ENCODE measurements at places on chromosomes 5 and 9.

DNA sequence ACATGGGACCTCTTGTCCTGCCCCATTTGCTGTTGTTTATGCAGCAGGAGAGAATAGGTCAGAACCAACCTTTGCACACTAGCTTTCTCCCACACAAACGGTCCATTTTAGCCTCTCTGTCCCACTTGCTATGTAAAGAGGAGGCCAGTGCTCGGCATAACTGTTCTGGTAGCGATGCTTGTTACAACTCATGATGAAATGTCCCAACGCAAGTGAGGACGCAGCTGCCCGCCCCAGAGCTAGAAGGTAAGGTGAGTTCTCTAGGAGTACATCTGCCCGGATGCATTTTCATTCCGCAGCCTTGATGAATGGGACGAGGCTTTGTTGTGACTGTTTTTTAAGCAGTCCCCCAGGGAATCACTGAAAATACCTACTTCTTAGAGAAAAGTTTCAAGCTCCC lies 14.1 kb downstream of the S1PR3 start:
- no peak for DNase-seq

DNA sequence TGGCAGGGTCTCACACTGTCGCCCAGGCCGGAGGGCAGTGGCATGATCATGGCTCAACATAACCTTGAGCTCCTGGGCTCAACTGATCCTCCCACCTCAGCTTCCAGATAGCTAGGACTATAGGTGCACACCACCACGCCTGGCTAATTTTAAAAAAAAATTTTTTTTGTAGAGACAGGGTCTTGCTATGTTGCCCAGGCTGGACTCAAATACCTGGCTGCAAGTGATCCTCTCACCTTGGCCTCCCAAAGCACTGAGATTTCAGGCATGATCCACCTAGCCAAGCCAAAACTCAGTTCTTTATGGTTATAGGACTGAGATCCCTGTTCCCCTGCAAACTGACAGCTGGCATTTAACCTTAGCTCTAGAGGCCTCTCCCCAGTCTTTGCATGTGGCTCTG lies 5.3 kb downstream of the LMBRD2 start:
- DNase-seq = no peak

DNA sequence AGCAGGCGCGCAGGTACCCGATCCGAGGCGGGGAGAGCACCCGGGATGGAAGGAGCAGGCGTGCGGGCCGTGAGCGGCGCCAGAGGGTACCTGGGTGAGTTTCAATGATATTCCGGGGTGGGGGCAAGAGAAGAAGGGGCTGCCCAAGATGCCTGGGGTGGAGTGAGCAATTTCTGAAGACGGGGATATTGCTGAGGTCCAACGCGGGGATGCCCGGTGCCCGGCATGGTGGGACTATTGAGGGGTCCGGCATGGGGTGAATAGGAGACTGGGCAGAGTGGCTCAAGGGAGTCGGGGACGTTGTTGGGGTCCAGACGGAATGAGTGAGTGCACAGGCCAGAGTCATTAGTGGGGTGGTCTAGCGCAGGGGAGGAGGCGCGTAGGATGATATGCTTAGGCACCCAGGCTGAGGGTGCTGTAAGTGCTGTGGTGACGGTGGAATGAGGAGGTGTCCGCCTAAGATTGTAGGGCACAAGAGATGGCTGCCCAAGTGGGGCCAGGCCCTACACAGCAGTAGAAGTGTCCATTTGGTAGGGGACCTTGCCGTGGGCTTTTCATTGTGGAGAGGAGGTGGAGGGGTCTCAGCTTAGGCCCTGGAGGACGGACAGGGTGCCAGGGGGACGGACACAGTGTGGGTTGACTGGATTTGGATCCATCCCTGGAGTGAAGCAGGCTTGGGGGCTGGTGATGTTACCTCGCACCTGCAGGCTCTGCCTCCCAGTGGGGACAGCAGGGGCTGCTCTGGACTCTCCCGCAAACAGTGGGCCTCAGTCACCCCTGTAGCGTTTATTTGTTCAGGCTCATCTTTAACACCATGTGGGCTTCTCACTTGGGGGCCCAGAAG lies 719 bp downstream of the MIGA2 start:
- no peak for DNase-seq

GRCh38 chr9:76459694-76460635 lies 983 bp downstream of the GCNT1 start:
- DNase-seq = peak; percentile 63

DNA sequence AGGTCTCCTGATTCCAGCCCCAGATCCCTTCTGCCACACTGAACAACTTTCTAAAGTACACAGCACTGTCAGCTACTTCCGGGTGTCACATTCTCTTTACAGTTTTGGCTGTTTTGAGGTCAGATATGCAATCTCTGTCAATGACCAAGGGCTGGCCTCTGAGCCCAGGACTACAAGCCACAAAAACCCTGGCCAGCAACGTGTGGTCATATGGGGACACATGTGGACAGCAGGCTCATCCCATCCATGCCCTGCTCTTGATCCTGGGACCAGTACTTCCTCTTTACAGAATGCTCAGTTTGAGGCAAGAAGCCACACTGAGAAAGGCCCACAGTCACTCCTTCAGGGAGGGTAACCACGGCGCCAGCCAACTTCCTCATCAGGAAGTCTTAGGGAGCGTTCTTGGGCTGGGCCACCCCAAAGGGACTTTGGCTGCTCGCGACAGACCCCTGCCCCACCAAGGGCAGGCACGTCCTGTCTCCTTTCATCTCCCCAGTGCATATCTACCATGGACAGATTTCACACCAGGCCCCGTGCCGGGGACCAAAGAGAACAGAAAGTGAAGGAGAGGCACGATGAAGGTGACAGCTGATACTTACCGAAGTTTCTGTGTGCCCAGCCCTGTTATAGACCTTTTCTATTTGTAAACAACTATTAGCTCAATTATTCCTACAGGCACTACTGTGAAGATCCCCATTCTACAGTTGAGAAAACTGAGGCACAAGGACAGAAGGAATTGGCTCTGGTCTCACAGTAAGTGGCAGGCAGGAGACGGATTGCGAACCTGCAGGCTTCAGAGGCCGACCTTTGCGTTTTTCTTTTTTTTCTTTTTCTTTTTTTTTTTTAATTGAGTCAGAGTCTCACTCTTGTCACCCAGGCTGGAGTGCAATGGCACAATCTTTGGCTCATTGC lies 37.3 kb downstream of the STK10 start:
- DNase-seq = no peak

DNA sequence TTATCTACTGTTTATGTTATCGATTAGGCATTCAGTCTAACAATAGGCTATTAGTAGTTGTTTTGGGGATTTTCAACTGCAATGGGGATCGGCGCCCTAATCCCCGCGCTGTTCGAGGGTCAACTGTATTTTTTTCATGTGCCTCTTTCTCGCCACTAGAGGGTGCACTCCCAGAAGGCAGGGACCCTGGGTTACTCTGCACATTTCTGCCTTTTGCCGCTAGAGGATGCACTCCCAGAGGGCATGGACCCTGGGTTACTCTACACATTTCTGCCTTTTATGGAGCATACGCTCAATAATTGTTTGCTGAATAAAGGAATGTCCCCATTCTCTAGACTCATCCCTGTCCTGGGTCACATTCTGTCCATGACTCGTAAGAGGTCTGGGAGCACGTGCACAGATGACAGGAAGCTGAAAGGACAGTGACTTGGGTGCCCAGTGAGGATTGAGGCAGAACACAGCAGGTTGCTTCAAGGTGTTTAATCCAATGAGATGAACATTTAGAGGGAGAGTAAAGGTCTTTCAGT lies 27.9 kb upstream of the RECK start:
- peak; percentile 57 for DNase-seq

GRCh38 chr5:500491-500890 lies 23.8 kb downstream of the SLC9A3 start:
- DNase-seq = no peak

- no peak for DNase-seq
These were observed 88.8 kb downstream of the PPIC start for GRCh38 chr5:122947772-122948171.

DNA sequence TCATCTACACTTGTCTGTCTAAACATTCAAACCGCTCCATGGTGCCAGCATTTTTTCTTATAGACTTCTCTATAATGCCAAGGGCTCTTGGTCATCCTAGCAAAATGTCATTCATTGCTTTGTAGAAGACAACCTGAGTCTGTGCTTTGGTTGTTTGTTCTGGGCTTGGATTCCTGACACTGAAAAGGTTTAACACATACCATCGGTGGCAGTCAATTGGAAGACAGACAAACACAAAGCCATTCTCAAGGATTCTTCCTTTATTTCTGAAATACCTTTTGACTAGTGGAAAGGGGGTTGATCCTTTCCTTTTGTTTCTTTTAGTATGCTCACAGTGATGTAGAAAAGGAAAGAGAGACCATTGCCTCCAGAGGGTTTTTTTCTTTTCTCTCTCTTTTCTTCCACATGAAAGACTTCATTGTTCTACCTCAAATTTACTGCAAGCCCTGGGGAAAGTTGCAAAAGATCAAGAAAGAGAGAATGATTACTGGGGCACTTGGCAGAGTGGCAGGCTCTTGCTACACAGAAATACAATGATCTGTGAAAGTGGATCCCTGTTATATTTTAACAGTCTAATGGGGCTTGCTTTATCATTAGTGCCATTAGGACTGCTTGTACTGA lies 66.4 kb upstream of the TMC1 start:
- no peak for DNase-seq

DNA sequence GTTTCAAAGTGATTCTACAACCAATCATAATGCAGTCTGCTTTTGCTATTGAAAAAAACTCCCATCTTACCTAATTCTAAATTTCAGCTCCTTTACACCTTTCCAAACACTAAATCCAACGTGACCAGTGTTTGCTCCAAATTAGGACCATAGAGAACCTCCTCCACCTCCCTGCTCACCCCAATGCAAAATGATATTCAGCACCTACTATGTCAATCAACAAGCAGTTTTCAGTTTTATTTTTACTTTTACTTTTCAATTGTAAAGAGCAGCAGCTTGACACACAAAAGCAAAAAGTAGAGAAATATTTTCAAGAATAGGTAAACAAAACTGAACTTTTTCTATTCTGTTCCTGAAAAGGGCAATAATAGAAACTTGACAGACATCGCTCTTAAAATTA lies 3.4 kb downstream of the FAM13B start:
- DNase-seq = no peak

DNA sequence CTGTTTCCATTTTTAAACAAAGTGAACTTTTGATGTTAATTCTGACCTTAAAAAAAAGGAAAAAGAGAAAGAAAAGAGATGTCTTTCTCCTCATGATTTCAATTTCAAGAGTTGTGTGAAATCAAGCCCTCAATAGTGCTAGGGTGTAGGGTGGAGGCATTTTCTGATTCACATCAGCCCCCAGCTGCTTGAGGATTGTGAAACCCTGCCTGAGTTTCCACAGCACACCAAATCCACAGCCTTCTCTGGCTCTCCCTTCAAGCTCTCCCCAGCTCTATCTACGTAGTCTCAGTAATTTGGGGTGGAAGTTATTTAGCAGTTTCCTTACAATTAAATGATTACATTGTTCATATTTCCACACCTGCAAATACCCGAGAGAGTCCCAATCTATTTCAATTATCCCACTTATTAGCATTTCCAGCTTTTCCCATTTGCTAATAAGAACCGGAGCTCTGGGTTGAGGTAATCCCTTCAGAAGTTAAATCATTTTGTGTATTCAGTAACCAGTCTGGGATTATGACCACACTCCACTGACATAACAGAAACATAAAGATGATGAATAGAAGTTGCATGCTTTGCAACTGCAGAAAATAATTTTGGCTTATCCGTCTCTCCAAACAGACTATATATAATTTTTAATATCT lies 54.9 kb downstream of the MTX3 start:
- no peak for DNase-seq

- no peak for DNase-seq
These were observed 71.8 kb downstream of the CAST start for GRCh38 chr5:96733771-96734500.

- peak; percentile 41 for DNase-seq
These were observed 45.4 kb upstream of the MYOT start for GRCh38 chr5:137822158-137822764.

DNA sequence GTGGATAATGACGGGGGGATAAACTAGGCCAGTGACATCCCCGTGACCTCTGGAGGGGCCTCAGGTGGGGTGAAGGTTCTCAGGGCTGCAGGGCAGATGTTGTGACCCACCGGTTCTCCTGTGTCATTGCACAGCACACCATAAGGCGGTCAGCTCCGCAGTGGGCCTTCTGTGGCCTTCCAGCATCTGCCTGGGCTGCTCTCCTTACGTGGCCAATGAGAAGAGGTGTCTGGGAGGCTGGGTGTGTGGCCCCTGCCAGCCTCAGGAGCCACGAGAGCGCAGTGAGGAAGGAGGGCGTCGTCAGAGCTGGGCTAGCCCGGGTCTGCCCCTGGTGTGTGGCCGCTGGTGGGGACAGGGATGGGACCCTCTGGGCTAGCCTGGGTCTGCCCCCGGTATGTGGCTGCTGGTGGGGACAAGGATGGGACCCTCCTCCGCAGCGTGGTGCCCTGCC lies 48.7 kb downstream of the COL5A1 start:
- no peak for DNase-seq

- no peak for DNase-seq
These were observed 11.9 kb downstream of the SLC46A2 start for GRCh38 chr9:112878752-112879151.

DNA sequence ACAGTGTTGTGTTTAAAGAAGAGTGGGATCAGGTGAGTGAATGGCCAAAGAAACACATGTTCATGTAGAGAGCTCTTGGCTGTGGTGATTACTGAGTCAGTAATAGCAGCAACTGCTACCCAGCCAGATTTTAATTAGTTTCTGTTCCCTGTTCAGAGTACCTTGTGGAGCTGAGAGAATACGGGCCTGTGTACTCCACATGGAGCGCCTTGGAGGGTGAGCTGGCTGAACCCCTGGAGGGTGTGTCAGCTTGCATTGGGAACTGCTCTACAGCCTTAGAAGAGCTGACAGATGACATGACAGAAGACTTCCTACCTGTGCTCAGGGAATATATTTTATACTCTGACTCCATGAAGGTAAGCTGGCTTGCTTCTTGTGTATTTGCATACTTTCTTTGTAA lies 52.3 kb downstream of the SLC46A2 start:
- DNase-seq = no peak

DNA sequence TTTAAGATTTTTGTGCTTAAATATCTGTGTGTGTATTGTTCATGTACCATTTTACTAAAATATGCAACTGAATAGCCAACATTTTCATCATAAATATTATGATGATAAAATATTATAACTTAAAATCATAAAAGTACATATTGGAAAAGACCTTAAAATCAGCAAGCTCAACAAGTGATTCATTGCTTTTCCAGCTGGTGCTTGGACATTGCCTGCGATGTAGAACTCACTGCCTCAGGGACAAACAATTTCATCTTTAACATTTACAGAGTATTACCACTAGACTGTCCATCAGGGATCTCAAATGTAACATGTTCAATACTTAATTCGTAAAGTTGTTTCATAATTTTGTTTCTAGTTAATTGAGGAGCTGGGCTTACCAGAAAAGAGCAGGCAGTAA lies 17.5 kb upstream of the SMARCA2 start:
- DNase-seq = no peak

- DNase-seq = no peak
These were observed 24.6 kb upstream of the ADRB2 start for GRCh38 chr5:148801682-148802276.

DNA sequence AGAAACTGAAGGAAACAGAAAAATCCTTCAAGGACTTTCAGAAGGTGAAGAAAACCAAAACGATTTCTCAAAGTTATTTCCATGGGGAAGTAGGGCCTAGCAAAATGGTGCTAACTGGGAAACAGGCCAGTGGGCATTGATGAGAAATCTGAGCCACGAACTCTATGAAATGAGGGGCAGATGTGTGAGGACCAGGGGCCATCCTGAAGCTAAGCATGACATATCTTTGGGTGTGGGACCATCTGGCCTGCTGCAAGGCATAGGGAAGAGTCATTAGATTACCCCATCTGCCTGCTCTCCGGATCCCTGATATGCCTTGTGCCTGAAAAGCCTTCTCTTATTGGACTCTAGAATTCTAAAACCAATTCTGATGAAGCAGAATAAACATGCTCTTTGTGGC lies 143.8 kb downstream of the PALM2AKAP2 start:
- no peak for DNase-seq

Measured in SHP77 (cell line).